ENCODE measurements at places on chromosomes 6 and 20.
A peak's percentile ranks its signal among the peaks of the same experiment; 100 is the strongest.

DNA sequence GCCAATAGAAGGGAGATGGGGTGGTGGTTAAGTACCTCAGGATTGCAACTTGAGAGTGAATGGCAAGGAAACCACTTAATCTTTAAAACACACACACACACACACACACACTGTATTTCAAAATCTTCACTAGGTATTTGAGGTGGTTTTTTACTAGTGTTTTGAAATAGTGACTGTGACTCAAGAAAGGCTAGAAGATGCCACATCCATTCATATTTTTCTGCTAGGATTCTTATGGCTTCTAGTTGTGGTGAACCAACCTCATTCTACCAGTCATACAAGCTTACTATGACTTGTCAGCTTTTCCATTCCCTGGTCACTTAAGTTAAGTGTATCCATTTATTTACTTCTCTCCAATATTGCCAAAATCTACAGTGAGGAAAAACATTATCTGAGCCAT, 519.4 kb upstream of the JAG1 start:
- DNase-seq = no peak

DNA sequence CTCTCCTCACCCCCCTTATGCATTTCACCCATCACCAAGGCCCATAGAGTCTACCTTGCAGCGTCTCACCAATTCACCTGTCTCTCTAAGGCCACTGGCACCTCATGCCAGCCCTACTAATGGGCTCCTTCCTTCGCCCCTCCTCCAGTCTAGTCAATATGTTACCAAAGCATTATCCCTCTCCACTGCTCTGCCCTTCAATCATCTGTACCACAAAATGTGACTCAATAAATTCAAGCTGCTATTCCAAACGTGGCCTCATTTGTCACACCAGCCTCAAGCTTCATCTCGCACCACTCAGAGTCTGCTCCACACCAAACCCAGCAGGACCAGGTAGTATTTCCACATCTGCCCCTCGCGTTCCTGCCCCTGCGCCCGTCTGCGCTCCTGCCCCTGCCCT, 21.8 kb upstream of the RPS6KA2 start:
- DNase-seq = no peak

GRCh38 chr20:760751-761417, 7.4 kb downstream of the SLC52A3 start:
- DNase-seq = no peak

DNA sequence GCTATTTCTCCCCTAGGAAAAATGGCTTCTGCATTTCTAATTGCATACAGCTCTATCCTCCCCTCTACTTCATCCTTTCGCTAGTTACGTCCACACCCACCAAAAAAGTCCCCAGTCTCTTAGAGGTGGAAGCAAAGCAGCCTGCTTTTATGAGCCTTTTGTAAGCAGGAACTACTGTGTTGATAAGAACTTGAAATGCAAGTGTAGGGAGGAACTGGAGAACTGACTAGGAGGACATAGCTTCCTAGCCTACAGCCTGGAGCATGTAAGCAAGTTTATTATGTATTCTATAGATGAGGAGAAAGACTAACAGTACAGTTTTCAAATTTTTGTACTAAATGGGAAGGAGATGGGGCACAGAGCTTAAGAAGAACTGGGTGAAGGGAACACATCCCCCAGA, 10.3 kb downstream of the ARHGAP18 start:
- DNase-seq = no peak

DNA sequence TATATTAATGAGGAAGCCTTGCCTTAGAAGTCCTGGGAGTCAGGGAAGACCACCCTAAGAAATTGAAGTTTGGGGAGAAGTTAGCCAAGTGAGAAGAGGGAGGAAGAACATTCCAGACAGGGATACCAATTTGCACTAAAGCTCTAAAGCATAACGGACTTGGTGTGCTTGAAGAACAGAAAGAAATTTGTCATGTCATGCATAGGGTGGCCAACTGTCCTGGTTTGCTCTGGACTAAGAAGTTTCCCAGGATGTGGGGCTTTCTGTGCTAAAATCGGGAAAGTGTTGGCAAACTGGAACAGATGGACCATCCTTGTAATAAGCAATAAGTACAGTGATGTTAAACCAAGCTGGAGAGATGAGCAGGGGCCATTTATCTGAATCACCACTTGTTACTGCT, 217.6 kb downstream of the ZNF217 start:
- no peak for DNase-seq

GRCh38 chr20:47146686-47147085, 209.8 kb downstream of the ZMYND8 start:
- no peak for DNase-seq

- DNase-seq = no peak
Measured at GRCh38 chr20:36113036-36113435, 41.5 kb upstream of the EPB41L1 start.

GRCh38 chr6:167831281-167831828, 4.6 kb downstream of the AFDN start:
- no peak for DNase-seq

DNA sequence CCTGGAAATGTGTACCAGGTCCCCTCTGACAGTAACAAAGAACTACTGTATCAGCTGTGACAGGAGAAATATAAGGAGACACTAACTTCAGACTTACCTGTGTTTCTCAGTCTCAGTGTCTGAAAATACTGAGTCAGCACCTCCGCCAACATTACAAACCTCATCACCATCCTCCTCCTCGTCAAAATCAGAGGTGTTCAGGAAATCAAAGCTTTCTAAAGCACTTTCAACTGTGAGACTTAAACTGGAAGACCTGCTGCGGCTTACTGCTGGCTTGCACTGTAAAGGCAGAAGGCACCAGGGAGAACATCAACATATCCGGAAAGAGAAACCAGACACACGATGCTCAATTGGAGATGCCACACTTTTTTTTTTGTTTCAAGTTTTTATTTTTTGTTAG, 40.3 kb upstream of the ARMH2 start:
- DNase-seq = no peak

- DNase-seq = no peak
Measured at GRCh38 chr6:137925141-137925698, 58.2 kb downstream of the TNFAIP3 start.

- DNase-seq = no peak
Measured at GRCh38 chr20:37081717-37082289, 14.0 kb downstream of the RBL1 start.

DNA sequence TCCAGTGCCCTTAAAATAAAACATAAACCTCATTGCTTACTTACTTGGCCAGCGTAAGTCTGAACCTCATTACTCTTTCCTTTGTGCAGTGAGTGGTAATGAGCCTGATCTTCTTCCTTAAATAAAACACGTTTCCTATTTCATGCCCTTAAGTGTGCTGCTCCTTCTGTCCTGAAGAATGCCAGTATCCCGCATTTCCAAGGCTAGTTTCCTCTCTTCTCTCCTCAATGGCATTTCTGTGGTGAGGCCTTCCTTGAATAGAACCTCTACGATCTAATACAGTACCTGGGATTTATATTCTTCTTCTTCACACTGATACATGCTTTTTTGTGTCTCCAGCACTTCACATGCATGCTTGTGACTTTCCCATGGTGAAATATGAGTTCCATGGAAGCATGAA, 523.4 kb upstream of the CDH4 start:
- DNase-seq = no peak

DNA sequence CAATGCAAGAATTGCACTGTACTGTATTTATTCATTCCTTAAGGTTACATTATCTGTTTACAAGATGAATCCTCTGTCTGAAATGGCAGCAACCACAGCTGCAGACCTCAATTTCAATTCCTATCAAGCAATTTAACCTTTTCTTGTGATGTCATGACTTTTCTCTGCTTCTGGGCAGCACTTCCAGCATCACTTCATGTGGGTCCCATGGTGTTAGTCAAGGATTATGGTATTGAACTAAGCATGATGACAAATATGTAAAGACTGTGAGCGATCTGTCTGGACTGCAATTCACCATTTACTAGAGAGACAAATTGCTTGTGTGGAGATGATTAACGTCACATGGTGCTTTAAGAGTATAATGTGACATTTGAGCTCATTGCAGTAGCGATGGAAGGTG, 90.5 kb upstream of the CCN2 start:
- DNase-seq = no peak

DNA sequence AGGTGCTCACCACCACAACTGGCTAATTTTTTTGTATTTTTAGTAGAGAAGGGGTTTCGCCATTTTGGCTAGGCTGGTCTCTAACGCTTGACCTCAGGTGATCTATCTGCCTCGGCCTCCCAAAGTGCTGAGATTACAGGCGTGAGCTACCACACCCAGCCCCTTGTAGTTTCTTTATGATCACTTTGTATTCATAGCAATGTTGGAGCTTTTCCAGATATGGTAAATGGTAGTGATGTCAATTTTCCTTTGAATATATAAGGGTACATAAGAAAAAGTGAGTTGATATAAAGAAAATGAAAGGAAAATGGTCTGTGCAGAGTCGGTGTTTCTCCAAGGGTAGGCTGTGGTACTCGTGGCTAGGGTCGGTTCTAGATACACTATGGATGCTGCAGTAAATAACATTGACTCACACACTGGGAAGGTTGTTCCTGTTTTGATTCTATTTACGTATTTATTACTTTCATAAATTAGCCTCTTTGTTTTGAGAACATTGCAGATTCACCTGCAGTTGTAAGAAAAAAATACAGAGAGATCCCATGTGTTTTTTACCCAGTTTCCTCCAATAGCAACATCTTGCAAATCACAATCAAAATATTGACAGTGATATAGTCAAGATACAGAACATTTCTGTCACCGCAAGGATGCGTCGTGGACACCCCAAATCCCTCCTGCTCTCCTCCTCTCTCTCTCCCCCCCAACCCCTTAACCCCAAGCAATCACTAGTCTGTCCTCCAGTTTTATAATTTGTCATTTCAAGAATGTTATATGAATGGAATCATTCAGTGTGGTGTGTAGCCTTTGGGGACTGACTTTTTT, 2.5 kb downstream of the ZNF831 start:
- no peak for DNase-seq

DNA sequence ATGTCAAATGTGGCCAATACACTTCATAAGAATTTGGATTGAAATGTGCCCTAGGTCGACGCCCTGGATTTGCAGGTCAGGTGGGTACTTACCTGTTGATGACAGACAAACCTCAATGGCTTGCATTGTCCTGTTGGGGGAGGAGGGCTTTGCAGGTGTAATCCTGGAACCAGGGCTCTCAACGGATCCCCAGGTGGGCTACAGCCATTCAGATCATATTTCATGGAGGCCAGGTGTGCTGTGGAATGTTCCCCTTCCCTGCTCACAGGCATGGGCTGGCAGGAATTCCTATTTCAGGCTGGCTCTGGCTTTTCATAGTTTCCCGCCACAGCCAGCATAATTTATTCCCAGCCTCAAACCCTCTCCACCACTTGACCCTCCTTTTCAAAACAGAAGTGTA, 254.7 kb downstream of the SMOC2 start:
- no peak for DNase-seq

DNA sequence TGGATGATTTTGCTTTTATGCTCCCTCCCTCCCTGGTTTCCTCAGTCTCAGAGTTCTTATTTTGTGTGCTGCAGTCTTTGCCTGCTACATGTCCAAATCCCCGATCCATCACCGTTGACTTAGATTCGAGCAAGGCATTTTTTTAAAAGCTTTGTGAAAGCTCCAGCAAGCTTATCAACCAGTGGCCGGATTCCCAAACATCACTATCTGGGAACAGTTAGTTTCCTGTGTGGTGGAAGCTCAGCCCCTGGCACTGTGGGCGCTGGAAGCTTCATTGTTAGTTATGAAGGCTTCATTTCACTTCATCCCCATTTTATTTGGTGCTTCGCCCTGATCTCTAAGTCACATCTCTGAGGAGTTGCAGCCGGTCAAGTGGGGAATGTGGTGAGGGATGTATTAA, 44.7 kb downstream of the DEK start:
- DNase-seq = no peak

DNA sequence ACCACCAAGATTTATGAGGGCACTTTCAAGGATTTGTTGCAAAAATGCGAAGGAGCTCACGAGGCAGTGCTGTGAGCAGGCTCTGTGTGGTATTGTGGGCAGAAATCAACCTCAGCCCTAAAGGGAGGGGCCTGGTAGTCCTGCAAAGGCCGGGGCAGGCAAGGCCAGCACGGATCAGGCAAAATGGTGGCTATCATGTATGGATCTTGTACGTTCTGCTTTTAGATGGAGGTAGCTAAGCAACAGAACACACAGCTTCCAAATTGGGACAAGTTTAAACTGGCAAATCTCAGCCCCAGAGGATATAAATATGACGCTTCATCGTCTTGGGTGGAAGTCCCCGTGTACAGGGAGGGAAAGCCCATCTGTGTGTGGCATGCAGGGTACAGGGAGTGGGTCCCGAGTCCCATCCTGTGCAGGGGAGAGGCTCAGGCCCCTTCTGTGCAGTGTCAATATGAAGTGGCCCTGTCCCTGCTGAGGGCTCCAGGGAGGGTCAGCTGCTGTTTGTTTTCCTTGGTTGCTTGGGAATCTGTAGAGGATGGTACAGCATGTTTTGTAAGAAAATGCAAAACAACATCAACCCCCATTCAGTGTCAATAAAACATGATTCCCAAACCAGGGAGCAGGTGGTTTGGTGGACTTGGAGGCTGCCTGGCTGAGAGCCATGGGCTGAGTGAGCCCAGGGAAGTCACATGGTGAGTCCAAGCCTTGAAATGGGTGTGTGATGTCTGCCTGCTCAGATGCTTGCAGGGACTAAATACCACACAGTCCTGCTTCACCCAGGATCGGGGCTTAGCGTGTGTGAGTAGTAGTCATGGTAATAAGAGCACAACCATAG, 113.0 kb downstream of the SYCP2 start:
- DNase-seq = peak; percentile 26

GRCh38 chr6:116483616-116484015, 22.4 kb downstream of the CALHM6 start:
- DNase-seq = no peak

- DNase-seq = no peak
Measured at GRCh38 chr20:24469116-24469893, at the start of gene SYNDIG1. Gene SYNDIG1 (plus strand): TSS chr20:24469629. CDS start chr20:24543098, 73,469 bp downstream.

- DNase-seq = no peak
Measured at GRCh38 chr20:36917943-36918342, 33.6 kb downstream of the SAMHD1 start.

GRCh38 chr6:136524339-136524935, 25.8 kb downstream of the MAP7 start:
- DNase-seq = no peak

DNA sequence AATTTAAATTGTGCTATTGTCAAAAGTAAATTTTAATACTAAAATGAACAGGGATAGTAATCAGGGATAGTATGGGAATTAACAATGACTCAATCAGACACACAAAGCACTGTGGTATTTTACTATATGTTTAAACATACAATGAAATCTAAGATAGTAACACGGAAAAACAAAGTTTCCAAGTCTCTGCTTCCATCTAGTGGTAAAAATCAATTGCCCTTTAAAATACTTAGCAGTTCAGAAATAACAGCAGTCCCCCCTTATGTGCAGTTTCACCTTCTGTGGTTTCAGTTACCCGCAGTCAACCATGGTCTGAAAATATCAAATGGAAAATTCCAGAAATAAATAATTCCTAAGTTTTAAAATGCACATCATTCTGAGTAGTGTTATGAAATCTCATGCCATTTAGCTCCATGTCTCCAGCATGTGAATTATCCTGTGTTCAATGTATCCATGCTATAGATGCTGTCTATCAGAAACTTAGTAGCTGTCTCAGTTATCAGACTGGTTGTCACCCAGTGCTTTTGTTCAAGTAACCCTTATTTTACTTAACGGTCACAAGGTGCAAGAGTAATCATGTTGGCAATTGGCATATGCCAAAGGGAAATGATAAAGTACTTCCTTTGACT, 58.5 kb downstream of the AHI1 start:
- DNase-seq = peak; percentile 11

GRCh38 chr6:157099912-157100593, 223.3 kb downstream of the TMEM242 start:
- DNase-seq = no peak
